Gastrocnemius medialis (tissue), 4 donors: ENCODE measurements at places on chromosomes 16 and 17.

DNA sequence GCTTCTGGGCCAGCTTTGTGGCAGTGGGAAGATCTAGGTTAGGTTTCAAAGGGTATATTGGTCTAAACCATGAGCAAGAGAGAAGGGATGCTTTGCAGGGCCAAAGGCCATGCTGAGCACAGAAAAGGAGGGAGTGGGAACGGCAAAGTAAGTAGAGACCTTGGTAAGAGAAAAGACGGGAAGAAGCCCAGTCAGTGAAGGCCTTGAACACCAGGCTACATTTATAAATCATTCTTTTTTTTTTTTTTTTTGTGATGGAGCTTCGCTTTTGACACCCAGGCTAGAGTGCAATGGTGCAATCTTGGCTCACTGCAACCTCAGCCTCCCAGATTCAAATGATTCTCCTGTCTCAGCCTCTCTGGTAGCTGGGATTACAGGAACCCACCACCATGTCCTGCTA is 18.1 kb downstream of the TOM1L2 start:
- no peak for DNase-seq

DNA sequence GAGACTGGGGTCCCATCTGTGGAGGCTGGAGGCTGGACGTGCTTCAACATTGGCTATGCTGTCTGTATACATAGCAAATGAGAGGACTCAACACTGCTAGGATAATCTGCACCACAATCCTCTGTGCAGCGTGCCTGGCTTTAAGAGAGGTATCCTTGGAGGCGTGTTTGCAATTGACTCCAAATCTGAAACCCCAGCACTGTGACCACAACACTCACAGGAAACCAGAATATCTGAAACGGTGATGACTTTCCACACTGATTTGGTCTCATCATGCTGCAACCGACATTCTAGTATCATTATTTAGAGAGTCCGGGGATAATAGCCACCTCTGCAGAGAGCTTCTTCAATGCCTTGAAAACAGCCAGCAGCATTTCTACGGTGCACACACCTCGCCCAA is 35.1 kb downstream of the TLE7 start:
- no peak for DNase-seq

DNA sequence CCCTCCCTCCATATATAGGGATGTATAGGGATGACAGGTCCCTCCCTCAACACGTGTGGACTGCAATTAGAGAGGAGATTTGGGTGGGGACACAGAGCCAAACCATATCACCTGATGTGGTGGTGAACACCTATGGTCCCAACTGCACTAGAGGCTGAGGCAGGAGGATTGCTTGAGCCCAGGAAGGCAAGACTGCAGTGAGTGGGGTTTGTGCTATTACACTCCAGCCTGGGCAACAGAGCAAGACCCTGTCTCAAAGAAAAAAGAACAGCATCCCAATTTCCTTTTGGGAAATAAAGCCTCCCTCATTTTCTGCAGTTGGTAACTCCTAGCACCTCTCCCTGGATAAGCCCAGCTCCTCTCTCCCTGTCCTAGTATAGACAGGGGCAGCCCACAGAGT is 23.8 kb upstream of the LYRM9 start:
- no peak for DNase-seq

- DNase-seq: no peak
These were observed 15.3 kb upstream of the SEC14L1 start for GRCh38 chr17:77125432-77125901.

GRCh38 chr16:37511-37910 is 15.9 kb downstream of the POLR3K start:
- no peak for DNase-seq

- DNase-seq: no peak
These were observed 68.1 kb downstream of the GNAO1 start for GRCh38 chr16:56259425-56259779.

GRCh38 chr17:48055531-48056245 is 7.5 kb downstream of the NFE2L1 start:
- no peak for DNase-seq

GRCh38 chr16:88570691-88571092 is 489 bp downstream of the ZC3H18 start:
- no peak for DNase-seq

DNA sequence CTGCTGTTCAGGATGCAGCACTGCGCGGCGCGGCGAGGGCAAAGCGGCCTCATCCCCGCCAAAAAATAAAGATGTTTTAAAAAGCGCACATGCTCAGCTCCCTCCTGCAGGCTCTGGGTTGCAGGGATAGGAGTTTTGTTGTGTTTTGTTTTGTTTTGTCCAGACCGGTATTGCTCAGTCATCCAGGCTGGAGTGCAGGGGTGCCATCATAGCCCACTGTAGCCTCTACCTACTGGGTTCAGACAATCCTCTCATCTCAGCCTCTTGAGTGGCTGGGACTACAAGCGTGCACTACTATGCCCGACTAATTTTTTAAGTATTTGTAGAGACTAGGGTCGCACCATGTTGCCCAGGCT is 636 bp downstream of the WWOX start:
- DNase-seq: no peak

DNA sequence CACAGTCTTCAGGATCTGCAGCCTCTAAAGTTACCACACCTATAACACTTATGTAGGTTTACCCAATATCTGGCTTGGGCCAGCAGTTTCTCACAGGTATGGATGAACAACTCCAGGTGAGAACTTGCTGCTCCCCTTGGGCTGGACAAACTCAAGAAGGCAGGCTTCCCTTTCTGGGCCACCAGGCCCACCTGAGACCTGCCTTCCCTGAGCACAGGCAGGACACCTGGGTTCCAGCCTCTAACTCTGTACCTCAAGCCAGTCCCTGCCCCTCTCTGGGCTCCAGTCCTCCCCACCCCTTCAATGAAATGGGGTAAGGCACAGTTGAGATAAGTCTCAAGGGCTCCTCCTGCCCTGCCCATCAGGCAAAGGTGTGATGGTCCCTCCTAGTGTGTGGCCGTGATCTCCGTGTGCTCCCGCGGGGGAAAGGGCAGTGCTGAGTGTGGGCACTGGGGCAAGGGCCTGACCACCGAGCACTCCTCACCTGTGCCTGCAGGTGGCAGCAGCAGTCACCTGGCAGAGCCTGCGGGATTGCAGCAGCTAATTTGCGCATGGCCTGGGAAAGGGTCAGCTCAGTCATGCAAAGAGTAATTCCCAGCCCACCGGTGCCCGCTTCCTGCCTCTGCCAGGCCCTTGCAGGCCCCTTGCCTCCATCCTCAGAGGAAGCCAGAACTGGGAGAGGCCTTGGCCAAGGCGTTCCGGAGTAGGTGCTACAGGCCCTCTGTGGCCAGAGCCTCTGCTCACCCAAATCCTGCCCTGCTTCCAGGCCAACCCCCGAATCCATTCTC is 28.2 kb upstream of the ADGRG1 start:
- no peak for DNase-seq

DNA sequence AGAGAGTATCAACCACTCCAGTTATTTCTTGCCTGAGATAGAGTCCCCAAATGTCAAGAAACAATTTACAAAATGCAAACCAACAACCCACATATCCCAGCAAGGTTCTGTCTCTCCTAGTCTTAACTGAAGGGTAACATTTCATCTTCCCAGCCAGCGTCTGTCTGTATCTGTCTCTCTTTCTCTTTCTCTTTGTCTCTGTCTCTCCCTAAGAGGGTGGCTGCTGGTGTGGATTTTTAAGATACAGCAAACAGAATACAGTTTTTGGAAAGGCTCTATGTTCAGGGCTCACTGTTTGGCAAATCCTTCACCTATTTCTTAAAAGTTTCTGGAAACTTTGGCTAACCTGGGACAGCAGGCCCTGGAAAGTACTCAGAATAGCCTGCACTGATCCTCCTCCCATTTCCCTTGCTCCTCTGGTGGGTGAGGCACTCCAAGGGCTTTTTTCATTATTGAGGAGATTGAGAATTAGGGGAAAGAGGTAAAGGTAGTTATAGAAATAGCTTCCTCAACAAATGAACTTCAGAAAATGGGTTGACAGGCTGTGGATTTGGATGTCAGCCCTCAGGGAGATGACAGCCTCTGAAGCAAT is 6.2 kb downstream of the HOXB4 start:
- no peak for DNase-seq

DNA sequence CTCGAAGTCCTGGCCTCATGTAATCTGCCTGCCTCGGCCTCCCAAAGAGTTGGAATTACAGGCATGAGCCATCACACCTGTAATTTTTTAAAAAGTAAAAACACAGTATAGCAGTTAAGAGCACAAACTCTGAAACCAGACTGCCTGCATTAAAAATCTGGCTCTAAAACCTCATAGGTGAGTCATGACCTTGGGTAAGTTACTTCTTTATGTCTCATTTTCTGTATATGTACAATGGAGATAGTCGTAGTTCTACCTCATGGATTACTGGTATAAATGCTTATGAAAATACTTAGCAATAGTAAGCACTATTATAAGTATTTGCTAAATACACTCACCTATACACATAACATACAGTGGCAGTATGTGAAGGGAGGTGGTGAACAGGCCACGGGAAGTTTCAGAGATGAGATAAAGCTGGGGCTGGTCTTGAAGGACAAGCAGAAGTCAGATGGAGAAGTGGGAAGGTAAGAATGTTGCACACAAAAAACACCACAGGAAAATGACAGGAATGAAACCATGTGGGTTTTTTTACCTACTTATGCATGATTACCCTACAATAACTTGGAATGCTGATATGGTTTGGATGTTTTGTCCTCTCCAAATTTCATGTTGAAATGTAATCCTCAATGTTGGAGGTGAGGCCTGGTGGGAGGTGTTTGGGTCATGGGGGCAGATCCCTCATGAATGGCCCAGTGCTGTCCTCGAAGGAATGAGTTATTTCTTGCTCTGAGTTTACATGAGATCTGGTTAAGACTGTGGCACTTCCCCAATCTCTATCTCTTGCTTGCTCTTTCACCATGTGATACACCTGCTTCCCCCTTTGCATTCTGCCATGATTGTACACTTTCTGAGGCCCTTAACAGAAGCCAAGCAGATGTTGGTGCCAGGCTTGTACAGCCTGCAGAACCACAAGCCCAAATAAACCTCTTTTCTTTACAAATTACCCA is 33.9 kb downstream of the ZNF652 start:
- no peak for DNase-seq

DNA sequence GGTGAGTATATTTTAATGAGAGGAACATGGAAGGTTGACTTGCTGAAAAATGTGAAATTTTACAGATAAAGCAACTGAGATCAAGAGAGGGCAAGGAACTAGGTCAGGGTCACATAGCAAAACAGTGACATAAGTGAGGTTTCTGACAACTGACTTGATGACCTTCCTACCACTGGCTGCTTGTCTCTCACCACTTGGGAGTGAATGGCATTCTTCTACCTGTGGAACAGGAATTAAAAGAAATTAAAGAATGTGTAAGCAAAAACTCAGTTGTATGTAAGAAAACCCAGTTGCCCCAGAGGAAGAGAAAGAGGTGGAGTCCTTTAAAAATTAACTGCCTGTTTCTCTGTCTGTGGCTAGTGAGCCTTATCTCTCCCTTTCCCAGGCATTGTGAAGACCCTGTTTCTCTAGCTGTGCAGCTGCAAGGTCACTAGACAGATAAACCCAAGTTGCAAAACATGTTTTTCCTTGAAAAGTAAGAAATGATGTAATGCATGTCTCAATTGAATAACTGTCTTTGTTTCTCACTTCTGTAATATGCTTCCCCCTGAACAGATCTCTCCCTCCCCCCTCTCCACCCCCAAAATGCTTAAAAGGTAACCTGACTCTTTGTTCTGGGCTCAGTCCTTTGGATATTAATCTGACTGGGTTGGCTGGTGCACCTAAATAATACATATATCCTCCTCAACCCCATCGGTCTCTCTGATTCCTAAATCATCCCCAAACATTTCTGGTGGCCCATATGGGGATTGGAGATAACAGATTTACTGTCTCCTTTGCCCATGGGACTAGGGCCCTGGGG is 23.4 kb downstream of the ACSM1 start:
- DNase-seq: no peak

GRCh38 chr17:43984521-43984920 is 19.9 kb upstream of the NAGS start:
- DNase-seq: no peak

DNA sequence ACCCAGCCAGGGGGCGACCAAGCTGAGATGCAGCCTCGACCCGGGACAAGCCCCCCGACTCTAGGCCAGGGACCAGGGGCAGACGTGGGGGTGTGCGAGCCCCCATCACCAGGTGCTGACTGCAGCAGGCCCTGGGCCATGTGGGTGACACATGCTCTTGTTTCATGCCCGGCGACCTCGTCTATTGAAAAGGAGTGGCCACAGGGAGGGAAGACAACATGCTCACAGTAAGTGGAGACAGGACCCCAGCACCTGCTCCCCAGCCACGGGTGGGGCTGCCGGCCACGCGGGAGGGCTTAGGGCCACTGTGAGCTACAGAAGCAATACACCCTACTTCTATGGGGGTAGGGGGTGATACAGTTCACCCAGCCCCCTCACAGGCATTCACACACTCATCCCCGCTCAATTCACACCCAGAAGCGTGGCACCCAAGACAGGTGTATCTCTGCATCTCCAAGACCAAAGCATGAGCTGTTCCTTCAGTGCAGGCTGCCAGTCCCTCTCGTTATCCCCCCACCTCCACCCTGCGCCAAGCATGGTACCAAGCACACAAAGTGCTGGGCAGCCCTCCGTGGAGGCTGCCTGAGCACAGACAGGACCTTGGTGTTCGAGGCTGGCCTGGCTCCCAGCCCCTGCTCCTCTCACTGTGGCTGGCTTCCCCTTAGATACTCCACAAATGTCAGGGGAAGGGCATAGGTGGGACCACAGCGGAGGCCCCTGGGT is 13.6 kb downstream of the VASN start:
- DNase-seq: no peak

- DNase-seq: no peak
These were observed 50.9 kb upstream of the MTSS2 start for GRCh38 chr16:70736465-70737376.

DNA sequence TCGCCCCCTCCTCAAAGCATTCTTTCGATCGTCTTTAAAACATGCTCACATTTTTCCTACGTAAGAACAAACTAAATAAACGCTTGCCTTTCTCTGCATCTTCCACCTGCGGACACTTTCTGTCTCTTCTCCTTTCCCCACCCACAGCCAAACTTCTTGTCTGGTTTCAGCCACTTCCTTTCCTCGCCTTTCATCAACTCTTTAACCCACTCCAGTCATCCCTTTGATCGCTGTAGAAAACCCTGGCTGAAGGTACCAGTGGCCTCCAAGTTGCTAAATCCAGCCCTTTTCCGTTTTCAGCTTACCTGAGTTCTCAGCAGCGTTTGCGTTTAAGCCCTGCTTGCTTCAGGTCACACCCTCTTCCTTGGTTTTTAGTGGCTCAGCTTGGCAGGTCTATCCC is 483 bp downstream of the RPA1 start:
- no peak for DNase-seq
